Fibroblast of skin of right biceps (primary cell): ENCODE measurements at places on chromosomes 2 and 18.

- no peak for DNase-seq
These were observed 111.6 kb downstream of the DTNA start for GRCh38 chr18:34821669-34822210.

DNA sequence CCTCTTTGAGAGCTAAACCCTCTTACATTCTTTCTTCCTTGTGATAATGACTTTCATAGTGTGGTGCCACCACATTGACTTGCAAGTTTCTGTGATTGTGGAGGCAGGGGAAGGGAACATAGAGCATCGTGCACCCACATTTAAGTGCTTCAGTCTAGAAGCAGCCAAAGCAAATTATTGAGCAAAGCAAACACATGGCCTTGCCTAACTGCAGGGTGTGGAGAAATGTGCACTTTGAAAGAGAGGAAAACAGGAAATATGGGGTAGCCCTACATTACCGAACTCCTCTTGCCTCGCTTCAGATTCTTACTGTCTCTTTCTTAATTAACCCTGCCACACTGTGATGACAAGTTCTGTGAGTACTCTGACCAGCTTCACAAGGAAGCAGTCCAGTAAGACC is 814.6 kb downstream of the SLC4A3 start:
- no peak for DNase-seq

DNA sequence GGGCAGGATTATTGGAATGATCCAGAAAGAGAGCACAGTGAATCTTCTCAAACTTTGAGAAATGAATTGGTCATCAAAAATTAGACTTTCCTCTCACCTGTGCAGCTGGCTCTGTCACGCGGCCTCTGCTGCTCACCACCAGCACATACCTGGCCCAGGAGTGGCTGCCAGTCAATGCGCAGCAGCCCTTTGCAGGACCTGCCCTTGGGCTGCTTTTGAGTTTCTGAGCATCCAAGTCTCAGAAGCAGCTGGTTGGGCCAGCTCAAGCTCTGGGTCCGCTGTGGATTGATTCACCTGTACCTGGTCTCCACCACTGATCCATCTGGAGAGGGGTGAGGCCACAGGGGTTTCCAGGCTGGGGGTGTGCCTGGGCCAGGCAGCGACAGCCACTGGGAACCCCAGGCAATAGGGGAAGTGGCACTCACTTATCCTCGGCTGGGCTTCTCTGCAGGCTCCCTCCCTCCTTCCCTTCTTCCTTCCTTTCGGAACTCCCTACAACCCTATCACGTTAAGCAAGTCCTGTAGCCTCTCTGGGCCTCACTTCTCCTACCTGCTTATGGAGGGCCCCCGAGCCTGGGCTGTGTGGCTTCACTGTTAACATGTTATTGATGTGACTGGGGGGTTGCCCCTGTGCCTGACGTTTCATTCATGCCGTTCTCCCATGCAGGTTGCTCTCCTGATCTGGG is 48.1 kb downstream of the SH3BP4 start:
- DNase-seq, result no peak

- DNase-seq, result no peak
These were observed 80.3 kb downstream of the SLC25A12 start for GRCh38 chr2:171813729-171814128.

DNA sequence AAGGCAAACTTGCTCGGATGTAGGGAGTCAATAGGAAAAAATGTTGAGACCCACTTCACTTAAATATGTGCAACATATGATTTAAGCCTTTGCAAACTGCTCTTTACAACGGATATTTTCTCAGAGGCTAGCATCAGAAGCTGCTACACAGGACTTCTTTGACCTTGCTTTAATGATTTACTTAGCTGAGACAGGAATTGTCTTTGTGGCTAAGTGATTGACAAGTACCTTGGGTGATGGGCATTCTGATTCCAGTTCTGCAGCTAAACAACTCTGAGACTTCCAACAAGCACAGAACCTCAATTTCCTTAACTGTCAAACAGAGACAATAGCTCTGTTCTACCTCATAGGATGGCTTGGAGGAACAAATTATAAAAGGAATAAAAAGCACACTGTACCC is 150.2 kb downstream of the NCKAP5 start:
- no peak for DNase-seq

- DNase-seq, result peak; percentile 88
These were observed 38.3 kb upstream of the WDR75 start for GRCh38 chr2:189402932-189403331.

GRCh38 chr2:160687629-160688028 is 194.0 kb upstream of the RBMS1 start:
- DNase-seq, result no peak

GRCh38 chr2:202104286-202104870 is 31.3 kb downstream of the KIAA2012 start:
- peak; percentile 62 for DNase-seq

- DNase-seq, result no peak
These were observed 182.3 kb downstream of the FAM210A start for GRCh38 chr18:13543811-13544732.

DNA sequence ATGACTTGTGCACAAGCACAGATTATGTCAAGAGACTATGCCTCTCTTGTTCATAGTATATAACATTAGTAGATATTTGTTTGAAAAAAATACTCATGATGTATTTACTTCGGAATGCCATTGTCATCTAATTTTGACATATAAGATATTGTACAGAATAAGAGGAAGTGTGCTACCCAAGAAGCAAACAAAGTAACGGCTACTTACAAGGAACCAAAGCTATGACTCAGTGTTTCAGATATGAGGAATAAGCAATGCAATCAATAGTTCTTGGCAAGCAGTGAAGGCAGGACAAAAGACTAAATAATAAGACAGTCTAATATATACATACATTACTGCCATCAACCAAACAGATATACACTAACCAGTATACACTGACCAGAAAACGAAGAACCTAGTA is 256.3 kb downstream of the CCDC178 start:
- DNase-seq, result no peak

DNA sequence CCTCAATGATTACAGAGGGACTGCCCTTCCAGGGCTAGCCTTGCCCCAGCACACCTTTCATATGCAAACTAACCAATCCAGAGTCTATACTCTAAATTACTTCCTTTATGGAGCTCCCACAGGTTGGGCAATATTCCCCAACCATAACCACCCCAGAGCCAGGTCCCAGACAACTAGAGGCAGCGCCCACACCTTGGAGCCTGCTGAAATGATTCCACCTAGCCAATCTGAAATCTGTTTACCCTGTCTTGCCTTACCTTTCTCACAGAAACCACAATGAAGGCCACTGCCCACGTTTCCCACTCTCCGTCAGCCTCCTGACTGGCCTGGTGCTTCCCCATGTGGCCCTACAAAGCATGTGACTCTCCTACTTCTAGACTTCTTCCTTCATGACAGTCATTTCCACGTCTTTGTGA is 62.0 kb downstream of the REEP1 start:
- no peak for DNase-seq

- no peak for DNase-seq
These were observed 11.8 kb downstream of the UCN start for GRCh38 chr2:27296481-27296880.

GRCh38 chr2:230700447-230700846 is 12.2 kb upstream of the CAB39 start:
- no peak for DNase-seq

GRCh38 chr2:28142386-28142785 is 250.3 kb upstream of the FOSL2 start:
- peak; percentile 43 for DNase-seq

DNA sequence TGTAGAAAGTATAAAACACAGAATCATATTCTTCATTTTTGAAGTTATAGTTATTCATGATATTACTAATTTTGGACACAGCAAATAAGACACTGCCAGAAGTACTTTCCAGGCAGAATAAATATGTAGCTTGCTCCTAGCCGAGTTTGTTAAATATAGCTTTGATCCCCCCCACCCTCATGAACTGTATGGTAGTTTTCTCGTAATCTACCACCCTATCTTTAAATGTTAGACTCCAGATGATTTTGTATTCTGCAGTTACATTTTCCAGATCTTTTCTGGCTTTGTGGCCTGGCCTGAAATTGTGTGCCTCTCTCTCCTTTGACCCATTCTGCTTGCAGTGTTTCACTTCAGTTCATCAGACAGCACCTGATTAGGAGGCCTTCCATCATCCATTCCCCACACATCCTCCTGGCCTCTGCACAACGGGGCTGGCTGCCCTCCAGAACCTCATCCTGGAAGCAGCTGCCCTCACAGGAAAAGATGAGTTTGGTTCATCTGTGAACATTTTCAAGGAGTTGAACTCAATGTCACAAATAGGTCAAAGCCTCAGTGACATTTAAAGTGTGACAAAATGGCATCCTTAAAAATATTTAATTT is 4.7 kb upstream of the KCNJ3 start:
- no peak for DNase-seq

- DNase-seq, result peak; percentile 62
These were observed 84.2 kb upstream of the LAPTM4A start for GRCh38 chr2:20135631-20136050.

- peak; percentile 71 for DNase-seq
These were observed 17.8 kb downstream of the SMAD7 start for GRCh38 chr18:48932822-48933510.

- no peak for DNase-seq
These were observed 10.0 kb downstream of the PPP4R1 start for GRCh38 chr18:9604348-9604747.

- DNase-seq, result peak; percentile 54
These were observed at the start of gene EFHD1 for GRCh38 chr2:232633413-232634205. EFHD1 (plus strand) TSS chr2:232633604; CDS start chr2:232633705, 101 bp downstream.

- no peak for DNase-seq
These were observed 101.8 kb downstream of the C2orf74 start for GRCh38 chr2:61263830-61264229.

DNA sequence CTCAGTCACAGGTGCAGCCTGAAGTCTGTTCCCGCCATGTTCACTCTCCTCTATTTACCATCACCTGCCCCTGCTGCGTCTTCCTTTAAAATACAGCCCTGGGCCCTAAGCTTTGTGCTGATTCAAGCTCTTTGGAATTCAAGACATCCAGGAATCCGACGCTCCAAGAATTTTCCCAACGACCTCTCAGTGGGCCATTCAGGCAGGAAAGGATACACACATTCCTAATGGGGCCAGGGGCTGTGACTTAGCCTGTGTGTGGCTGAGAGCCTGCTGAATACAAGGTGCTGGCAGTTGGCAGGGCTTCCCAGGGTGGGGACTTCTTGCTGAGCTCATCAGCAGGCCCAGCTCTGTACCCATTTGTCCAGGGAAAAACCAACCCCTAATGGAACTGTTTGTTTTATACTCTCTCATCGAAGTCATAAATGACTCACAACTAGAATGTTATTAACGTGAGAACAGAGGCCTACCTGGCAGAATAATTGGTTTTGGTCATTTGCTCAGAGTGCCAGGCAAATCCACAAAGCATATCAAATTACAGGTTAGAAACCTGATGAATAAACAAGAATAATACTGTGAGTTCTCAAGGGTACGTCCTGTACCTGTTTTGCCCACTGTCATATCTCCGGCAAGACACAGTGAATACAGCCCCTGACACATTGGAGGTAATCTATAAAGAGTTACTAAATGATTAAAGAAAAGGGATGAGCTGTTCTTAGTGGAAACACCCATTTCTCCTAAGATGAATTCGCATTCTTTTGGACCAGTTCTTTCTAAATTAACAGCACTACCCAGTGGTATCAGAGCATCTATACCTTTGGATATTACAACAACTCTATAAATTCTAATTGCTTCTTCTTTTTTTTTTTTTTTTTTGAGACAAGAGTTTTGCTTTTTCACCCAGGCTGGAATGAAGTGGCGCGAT is 12.6 kb upstream of the KCMF1 start:
- DNase-seq, result peak; percentile 97

DNA sequence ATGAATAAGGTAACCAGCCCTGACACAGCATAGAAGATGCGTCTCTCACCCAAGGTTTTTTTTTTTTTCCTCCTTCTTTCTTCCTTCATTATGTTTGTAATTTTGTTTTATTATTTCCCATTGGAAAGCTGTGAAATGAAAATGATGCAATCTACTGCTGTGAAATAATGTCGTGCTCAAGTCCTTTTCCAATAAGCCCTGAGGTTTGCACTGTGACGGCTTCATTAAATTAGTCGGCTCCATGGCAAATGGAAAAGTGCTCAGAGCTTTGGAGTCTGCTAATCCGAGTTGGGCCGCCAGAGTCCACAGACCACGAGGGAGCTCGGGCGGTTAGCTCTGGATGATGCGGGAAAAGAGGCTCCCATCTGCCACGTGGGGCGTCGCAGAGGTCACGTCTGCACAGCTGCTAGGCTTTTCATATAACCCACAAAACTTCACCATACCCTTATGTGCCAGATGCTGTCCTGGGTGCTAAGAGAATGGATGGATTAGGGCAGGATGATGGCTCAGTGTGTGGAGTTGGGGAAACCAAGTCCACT is 92.3 kb upstream of the CAPN13 start:
- DNase-seq, result no peak

GRCh38 chr2:194090251-194090905 is 1566.6 kb upstream of the SLC39A10 start:
- DNase-seq, result no peak

GRCh38 chr18:13217971-13218367 is 591 bp upstream of the LDLRAD4 start:
- DNase-seq, result no peak

DNA sequence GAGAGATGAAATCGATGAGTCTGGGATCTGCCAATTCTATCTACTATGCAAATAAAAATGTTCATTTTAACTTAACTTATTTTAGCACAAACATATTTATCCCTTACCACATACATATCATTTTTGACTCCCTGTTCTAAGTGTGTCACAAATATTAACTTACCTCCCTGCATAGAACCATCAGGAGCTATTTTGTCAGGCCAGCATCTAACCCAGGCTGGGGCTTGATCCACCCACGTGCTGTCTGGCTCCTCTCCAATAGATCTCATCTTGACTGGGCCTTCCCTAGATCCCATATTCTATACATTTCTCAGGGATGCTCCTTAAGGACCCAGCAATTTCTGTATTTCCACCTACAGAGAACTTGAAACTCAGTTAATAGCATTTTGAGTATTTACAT is 20.9 kb downstream of the NTSR2 start:
- no peak for DNase-seq

DNA sequence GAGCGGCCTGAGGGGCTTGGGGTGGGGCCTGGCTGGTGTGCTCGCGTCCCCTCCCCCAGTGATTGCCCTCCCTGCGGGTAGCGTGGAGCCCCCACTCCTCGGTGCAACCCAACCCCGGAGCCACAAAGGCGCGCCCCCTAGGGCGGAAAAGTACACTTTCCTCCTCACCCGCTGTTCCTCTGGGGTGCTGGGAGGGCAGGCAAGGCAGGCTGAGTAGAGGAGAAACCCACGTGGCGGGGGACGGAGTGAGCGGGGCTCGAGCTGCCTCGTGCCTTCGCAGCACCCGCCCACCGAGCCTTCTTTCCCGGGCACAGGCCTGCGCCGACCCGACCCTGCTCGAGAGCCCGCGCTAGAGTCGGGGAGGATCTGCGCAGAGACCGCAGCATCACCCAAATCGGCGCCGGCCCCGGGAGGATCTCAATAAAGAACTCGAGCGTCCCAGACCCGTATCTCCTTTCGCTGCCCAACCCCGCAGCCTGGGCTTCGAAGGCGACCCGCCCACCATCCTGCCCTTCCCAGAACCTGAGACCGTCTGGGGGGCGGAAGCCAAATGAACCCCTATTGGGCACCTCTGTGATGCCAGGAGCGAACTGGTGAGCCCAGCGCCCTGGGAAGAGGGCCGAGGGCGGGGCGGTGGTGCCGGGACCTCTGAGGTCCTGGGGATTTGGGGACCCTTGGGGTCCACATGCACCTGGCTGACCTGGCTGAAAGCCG is 1.5 kb downstream of the UCN start:
- DNase-seq, result no peak
